ENCODE measurements at places on chromosomes 11 and 22. TPM values are rescaled to one million over a fixed set of nuclear protein-coding genes. Genes with fewer than 3 reads are reported as not detected.

DNA sequence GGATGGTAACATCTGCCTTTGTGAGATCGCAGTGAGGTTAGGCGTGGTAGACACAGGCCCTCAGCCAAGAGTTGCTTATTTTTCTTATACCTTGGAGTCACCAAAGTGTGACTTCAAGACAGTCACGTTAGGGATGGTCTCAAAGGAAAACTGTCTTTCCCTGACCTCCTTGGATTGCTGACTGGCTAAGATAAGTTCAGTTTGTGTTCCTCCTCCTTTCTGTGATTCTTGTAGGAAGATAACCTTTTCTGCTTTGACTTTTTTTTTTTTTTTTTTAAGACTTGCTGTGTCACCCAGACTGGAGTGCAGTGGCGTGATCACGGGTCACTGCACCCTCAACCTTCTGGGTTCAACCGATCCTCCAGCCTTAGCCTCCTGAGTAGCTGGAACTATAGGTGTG lies 23.1 kb downstream of the TAB1 start:
- DNase-seq: no peak

DNA sequence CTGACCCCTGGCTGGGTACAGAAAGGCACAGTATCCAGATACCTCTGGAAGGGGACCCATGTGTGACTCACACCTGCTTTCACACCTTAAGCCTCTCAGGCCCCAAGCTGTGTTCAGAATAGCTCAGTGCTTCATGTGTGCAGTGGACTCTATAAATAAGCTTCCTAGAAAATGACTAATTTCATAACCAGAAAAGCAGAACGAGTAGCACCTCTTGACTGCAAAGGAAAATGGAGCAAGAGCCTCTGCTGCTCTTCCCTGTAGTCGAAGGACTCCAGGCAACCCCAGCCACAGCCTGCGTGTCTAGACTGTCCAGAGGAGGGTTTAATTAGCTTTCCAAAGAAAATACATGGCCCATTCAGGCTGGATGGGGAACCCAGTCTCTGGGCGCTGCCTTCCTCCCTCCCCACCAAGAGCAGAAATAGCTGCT lies 23.1 kb downstream of the PTPN5 start:
- no peak for DNase-seq

- DNase-seq: no peak
Measured at GRCh38 chr22:17471886-17472535, 91.3 kb upstream of the SLC25A18 start.

GRCh38 chr11:70495351-70496310 lies 97.3 kb downstream of the CTTN start:
- no peak for DNase-seq

- no peak for DNase-seq
Measured at GRCh38 chr11:128653801-128654231, 40.1 kb upstream of the FLI1 start.

DNA sequence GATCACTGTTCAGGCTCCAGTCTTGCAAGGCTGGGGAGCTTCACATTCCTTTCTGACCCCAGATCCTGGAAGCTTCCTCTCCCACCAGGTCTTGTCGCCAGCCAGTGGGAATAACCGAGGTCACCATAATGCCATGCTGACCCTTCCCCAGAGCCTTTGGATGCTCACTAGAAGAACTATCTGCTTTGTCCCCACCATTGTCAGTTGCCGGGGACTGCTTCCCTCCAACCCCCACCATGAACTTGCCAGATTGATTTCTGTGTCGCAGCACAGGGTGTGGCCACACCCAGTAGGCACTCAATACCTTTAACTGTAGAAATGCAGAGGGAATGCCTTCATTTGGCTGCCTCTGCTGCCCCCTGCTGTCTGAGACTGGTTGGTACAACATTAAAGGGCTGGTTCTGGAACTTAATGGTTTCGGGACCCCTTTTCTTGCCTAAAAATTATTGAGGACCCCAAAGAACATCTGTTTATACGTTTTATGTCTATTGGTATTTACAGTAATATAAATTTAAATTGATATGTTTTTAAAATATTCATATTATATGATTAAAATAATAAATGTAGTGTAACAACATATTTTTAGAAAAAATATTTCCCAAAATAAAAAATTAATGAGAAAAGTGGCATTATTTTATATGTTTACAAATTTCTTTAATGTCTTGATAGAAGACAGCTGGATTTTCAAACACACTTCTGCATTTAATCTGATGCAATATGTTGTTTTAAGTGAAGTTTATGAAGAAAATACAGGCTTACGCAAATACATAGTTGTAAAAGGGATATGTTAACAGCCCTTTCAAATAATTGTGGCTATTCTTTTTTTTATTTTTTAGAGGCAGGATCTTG lies 6.7 kb upstream of the GDPD5 start:
- no peak for DNase-seq

- no peak for DNase-seq
Measured at GRCh38 chr11:86717817-86718501, 45.5 kb upstream of the ME3 start.

DNA sequence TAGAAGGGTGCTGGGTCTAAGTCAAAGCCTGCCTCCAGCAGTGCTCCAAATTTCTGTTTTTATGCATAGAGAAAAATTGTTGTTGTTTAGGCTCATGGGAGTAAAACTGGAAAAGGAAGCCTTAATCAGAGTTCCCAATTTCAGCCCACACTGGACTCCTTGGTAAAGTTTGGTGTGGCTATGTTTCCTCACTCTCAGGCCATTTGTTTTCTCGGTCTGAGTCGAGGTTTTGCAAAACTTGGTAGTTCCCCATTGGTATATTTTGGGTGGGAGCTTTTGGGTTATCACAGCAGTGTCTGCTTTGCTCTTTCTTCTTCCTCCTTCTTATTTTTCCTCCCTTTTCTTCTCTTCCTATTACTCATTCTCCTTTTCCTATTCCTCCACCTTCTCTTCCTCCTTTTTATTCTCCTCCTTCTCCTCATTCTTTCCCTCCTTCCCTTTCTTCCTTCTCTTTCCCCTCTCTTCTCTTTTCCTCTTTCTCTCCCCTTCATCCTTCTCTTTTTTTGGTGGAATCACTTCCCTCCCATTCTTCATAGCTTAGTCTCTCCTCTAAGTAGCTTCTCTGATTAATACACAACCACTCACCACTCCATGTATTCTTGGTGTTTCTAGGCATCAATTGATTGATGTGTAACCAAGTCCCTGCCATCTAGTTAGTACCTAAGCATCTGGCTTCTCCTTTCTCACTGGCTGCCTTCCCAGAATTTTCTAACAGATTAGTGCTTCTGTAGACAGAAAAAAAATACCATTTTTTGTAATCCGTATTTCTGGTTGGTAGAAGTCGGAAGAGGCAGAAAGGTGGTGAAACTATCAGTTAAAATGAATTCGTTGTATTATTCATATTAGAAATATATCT lies 10.1 kb downstream of the SLC5A1 start:
- DNase-seq: no peak

DNA sequence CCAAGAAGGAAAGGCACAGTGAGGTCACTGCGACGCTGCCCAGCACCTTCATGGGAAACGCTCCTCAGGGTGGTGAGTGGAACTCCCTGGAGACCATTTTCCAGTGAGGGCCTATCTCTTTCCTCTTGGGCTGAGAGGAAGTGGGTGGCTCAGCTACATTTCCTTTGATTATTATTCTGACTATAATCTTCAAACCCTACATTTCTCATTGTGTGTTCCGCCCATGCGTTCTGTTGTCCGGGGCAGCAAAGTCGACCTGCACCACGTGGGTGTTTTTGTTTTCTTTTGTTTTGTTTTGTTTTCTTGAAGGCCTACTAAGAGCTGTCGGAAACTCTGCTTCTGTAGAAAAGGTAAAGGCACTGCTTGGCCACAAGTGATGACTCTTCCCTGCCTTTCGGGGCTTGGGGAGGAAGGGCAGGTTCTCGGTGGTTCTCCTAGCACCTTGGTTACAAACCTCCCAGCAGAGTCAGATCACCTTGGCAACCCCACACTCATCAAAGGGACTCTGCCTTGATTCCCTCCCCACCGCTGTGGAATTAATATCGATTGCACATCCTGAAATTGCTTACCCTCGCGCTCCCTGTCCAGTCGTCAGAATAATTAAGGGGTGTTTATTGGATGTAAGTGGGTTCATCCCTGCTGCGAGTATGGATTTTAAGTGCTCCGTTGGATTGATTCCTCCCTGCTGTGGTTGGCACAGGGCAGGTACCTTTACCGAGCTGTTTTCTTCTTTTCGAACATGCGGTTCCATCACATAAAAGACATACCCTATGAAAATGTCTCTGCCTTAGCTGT lies 7.3 kb downstream of the PARVB start:
- DNase-seq: no peak

- no peak for DNase-seq
Measured at GRCh38 chr11:75894036-75894585, 79.1 kb downstream of the UVRAG start.

KCNK4 gene
- 0.13 TPM for polyA plus RNA-seq
